ENCODE measurements at places on chromosomes 3 and 15.

- H3K4me1 ChIP-seq, result no peaks in the 10 kb centered on the region
- no peak overlapping the region for H3K4me3 ChIP-seq
- no peak for DNase-seq
- peaks cover 6% of the 10 kb centered on the region for H3K36me3 ChIP-seq
- H3K27ac ChIP-seq, result no peak overlapping the region
These were observed 251.3 kb upstream of the HES1 start for GRCh38 chr3:193884652-193885051.

DNA sequence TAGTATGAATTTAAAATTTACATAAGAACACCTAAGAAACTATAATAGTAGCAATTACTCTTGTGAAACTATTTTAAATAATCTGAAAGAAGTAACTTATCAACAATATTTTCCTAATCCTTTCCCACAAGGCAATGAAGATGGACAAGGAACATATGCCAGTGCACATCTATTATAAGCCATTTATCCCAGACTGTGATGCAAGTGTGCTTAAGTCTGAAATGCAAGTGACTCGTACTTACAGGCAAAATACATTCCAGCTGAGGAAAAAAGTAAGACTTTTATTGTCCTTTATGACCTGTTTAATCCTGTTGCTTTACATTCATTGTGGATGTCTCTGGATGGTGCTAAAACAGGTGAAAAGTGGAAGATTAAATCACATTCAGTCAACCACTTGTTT, 709.4 kb downstream of the ZNF385D start:
- H3K27ac ChIP-seq, result no peak overlapping the region
- H3K36me3 ChIP-seq, result no peaks in the 10 kb centered on the region
- H3K27me3 ChIP-seq, result no peaks in the 10 kb centered on the region
- no peak for DNase-seq
- H3K4me3 ChIP-seq, result no peak overlapping the region
- H3K4me1 ChIP-seq, result no peaks in the 10 kb centered on the region

DNA sequence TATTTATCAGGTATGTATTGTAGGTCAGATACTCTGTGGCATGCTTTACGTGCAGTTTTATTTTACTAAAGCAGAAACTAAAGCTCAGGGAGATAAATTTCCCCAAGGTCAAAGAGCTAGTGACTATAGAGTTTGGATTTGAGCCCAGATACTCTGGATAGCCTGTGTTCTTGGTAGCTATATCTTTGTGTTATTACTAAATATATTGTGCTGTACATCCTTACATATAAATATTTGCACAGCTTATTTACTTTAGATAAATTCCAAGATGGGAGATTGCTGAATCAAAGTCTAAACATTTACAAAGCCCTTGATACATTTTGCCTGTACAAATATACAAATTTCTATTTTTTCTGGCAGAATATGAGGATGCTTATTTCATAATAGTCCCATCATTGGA, 660.9 kb upstream of the NAALADL2 start:
- H3K4me1 ChIP-seq, result no peaks in the 10 kb centered on the region
- no peaks in the 10 kb centered on the region for H3K27me3 ChIP-seq
- no peak overlapping the region for H3K27ac ChIP-seq
- DNase-seq, result no peak
- no peak overlapping the region for H3K4me3 ChIP-seq
- H3K36me3 ChIP-seq, result no peaks in the 10 kb centered on the region

- H3K36me3 ChIP-seq, result peaks cover 5% of the 10 kb centered on the region
- no peak overlapping the region for H3K27ac ChIP-seq
- H3K27me3 ChIP-seq, result no peaks in the 10 kb centered on the region
- H3K4me3 ChIP-seq, result no peak overlapping the region
These were observed 127.9 kb downstream of the DMXL2 start for GRCh38 chr15:51494411-51495314.

DNA sequence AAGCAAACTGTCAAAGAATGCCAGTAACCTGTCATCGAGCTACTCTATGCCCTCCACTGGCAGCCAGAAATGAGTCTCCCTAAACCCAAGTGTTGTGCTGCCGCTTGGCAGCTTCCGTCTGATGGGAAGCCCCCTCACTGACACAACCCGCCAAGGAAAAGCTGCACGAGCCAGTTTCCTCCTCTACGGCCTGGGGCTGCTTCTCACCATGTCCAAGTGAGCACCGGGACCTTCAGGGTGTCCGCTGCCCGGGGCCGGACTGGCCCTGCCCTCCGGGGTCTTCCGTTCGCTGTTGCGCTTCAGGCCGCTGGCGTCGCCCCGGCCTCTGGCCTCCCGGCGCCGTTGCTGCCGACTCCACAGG, 490 bp downstream of the TOMM70 start:
- H3K27me3 ChIP-seq, result no peaks in the 10 kb centered on the region
- peak overlapping the region; percentile 95 for H3K27ac ChIP-seq
- no peaks in the 10 kb centered on the region for H3K36me3 ChIP-seq
- peaks cover 37% of the 10 kb centered on the region for H3K4me1 ChIP-seq
- peak; percentile 22 for DNase-seq

- no peak for DNase-seq
- no peak overlapping the region for H3K27ac ChIP-seq
- no peak overlapping the region for H3K4me3 ChIP-seq
These were observed 894 bp upstream of the TM4SF4 start for GRCh38 chr3:149473357-149474249.

- no peak for DNase-seq
- peak overlapping the region; percentile 78 for H3K27ac ChIP-seq
- H3K4me1 ChIP-seq, result peaks cover 24% of the 10 kb centered on the region
- peaks cover 6% of the 10 kb centered on the region for H3K27me3 ChIP-seq
- peak overlapping the region; percentile 36 for H3K4me3 ChIP-seq
- peaks cover 2% of the 10 kb centered on the region for H3K36me3 ChIP-seq
These were observed 4.6 kb downstream of the GRM2 start for GRCh38 chr3:51711352-51712037.

GRCh38 chr3:50436114-50436674, 67.2 kb downstream of the CACNA2D2 start:
- H3K27me3 ChIP-seq, result peaks cover 9% of the 10 kb centered on the region
- H3K27ac ChIP-seq, result no peak overlapping the region
- no peaks in the 10 kb centered on the region for H3K36me3 ChIP-seq
- H3K4me3 ChIP-seq, result no peak overlapping the region
- peak; percentile 62 for DNase-seq
- H3K4me1 ChIP-seq, result peaks cover 10% of the 10 kb centered on the region

DNA sequence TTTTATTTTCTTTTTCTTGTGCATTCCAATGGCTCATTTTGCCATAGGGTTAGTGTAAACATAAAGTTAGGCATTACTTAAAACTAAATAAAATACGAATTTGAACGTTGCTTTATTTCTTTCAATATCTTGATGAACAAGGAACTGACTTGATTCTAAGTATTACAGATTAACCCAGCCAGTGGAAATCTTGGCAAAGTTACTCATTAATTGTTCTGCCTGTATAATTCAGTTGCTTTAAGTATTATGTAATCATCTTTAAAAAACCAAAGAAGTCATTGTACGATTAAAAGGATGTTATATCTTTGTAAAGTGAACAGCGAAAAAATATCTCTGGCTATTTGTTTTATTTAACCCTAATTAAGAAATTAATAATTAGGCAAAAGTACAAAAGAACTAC, 737.9 kb upstream of the BCHE start:
- no peak overlapping the region for H3K27ac ChIP-seq
- no peaks in the 10 kb centered on the region for H3K4me1 ChIP-seq
- no peaks in the 10 kb centered on the region for H3K36me3 ChIP-seq
- no peak overlapping the region for H3K4me3 ChIP-seq

DNA sequence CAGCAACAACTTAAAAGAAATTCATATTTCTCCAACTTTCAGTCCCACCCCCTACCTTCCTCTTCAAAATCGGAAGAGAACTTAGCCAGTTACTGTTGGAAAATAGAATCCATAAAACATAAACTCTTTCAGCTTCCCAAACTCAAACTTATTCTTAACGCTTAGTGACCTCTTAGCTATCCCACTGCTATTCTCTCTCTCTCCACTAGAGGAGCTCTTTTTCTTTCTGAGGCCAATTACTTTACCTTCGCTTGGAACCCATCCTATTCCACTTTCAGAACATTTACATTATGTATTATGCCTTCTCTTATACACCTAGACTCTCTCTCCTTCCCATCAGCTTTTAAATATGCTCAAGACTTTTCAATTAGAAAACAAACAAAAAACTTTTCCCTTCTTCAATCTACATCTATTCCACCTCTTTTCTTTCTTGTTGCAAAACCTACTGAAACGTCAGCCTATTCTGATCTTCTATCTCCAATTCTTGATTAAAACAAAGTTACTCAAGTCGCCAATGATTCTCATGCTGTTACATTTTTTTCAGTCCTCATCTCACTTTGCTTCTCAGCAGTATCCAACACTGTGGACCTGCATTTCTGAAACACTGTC, 13.4 kb upstream of the GHSR start:
- no peak for DNase-seq
- H3K4me3 ChIP-seq, result no peak overlapping the region
- H3K27ac ChIP-seq, result no peak overlapping the region
- no peaks in the 10 kb centered on the region for H3K4me1 ChIP-seq
- H3K36me3 ChIP-seq, result no peaks in the 10 kb centered on the region

- peaks cover 5% of the 10 kb centered on the region for H3K4me1 ChIP-seq
- DNase-seq, result no peak
- no peak overlapping the region for H3K27ac ChIP-seq
- H3K4me3 ChIP-seq, result no peak overlapping the region
These were observed 145.4 kb downstream of the GAP43 start for GRCh38 chr3:115768661-115769060.

DNA sequence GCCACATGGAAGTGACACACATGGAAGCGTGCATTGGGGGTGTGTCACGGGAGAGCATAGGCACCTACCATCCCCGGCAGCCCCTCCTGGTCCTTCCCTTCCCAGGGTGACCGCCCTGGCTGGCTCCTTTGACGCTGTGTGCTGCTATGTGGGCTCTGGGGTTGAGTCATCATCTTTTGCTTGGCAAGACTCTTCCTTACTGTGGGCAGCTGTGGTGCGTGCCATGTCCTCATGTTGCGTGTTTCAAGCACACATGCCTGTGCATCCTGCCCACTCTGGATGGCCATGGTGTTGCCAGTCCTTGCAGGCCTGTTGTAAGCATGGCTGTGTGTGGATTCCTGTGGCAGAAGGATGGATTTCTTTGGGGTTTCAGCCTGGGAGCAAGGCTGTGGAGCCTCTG, 14.0 kb downstream of the PLXNA1 start:
- no peak for DNase-seq
- H3K27me3 ChIP-seq, result no peaks in the 10 kb centered on the region

DNA sequence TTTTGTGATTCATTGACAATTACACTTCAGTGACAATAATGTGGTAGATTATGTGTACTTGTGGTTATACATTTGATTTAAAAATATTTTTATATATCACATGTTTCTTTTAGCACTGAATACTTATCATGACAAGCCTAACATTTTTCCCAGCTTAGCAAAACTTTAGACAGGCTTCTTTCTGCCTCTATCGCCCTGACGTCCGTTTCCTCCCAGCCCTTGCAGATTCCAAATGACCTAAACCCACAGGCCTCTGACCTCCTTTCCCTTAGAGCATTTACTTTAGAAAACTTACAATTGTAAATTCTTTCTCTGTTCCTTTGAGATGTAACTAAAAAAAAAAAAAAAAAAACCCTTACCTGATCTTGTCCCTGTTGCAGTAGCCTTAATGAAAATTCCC, 326.1 kb downstream of the UNC13C start:
- no peaks in the 10 kb centered on the region for H3K36me3 ChIP-seq
- no peaks in the 10 kb centered on the region for H3K4me1 ChIP-seq
- H3K27me3 ChIP-seq, result no peaks in the 10 kb centered on the region
- H3K4me3 ChIP-seq, result no peak overlapping the region
- no peak overlapping the region for H3K27ac ChIP-seq

GRCh38 chr3:169454060-169454317, 209.5 kb downstream of the MECOM start:
- no peaks in the 10 kb centered on the region for H3K4me1 ChIP-seq
- H3K4me3 ChIP-seq, result no peak overlapping the region
- peaks cover 2% of the 10 kb centered on the region for H3K36me3 ChIP-seq
- DNase-seq, result no peak
- no peak overlapping the region for H3K27ac ChIP-seq

DNA sequence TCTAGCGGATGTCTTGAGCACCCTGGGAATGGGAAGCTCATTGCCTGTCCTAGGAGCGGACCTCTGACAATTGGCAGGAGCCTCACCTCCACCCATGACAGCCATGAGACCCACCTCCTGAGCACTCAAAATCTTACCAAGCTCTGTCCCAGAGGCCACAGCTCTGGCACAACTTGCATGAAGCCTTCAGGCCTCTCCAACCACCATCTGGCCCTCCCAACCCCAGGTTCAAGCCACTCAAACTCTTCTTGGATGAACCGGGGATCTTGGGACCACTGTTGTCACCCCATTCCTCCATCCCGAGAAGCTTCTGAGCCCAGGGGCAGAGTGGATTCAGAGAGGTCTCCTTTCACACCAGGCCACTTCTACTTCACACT, 1.5 kb downstream of the VIPR1 start:
- H3K36me3 ChIP-seq, result no peaks in the 10 kb centered on the region
- H3K27ac ChIP-seq, result peak overlapping the region; percentile 81
- H3K4me1 ChIP-seq, result peaks cover 49% of the 10 kb centered on the region
- H3K4me3 ChIP-seq, result peak overlapping the region; percentile 91
- DNase-seq, result no peak

GRCh38 chr3:146519810-146520209, 24.6 kb downstream of the PLSCR1 start:
- H3K27ac ChIP-seq, result no peak overlapping the region
- no peaks in the 10 kb centered on the region for H3K27me3 ChIP-seq
- H3K36me3 ChIP-seq, result peaks cover 10% of the 10 kb centered on the region
- peaks cover 3% of the 10 kb centered on the region for H3K4me1 ChIP-seq

DNA sequence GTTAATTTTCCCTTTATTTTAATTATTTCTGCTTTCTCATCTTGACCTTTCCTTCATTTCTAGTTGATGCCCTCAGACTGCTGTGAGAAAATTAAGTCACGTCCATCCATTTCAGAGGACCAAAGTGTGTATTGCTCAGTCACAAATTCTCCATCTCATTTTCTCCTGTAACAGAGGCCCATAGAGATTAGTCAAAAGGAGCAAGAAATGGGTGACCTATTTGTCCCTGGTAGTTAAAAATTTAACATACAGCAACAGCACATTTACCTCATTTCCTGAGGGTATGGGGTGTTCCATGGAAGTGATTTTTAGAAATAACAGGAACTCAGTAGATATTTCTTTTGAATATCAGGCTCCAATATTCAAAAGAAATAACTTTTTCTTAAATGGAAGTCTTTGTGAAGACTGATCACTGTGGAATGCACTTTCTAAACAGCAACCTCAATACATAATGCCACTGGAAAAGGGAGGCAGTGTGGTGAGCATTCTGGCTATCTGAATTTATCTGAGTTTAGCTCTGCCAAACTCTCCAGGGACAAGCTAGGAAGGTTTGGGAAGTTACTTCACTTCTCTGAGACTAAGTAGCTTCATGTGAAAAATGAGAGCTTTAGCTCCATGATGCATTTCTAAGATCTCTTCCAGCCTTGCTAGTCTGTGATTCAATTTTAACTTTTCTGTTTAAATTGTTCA, 808.2 kb downstream of the SQOR start:
- H3K4me3 ChIP-seq, result no peak overlapping the region
- H3K27ac ChIP-seq, result no peak overlapping the region
- H3K27me3 ChIP-seq, result no peaks in the 10 kb centered on the region
- no peaks in the 10 kb centered on the region for H3K4me1 ChIP-seq
- no peak for DNase-seq

Measured in T-helper 17 cell (primary cell).